Astrocyte of the spinal cord (primary cell): ENCODE measurements at places on chromosomes 6 and 20.
A peak's percentile ranks its signal among the peaks of the same experiment; 100 is the strongest.

DNA sequence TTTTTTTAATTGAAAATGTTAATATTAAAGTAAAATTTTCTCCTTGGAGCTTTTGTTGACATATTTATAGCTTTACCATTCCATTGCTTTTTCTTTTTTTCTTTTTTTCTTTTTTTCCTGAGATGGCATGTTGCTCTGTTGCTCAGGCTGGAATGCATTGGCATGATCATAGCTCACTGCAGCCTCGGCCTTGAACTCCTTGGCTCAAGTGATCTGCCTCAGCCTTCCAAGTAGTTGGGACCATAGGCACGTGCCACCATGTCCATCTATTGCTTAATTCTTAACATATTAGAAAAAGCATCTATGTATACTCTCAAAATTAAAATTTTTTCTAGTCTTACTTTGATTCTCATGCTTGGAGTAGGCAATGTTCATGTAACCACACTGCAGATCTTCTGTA is 43.0 kb downstream of the RALGAPB start:
- DNase-seq = no peak

DNA sequence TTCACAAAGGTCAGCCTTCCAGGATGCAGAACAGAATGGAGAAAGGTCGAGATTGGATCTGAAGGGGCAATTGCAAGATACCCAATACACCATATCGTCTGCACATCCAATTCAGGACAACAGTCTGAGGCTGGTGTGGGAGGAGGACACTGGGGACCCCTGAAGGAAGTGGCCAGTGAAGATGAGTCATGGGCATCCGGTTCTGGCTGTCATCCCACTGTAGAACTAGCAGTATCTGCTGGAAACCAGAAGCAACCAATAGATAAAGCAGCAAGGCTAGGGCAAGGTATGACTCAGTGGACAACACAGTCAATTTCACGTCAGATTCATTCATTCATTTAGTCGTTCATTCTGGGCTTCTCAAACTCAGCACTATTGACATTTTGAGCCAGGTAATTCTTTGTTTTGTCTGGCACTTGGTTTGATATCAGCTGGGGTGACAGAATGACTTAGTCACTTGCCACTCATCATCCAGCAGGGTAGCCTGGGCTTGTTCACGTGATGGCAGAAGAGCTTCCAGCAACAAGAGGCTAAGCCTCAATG is 30.3 kb upstream of the SHLD1 start:
- peak; percentile 30 for DNase-seq

DNA sequence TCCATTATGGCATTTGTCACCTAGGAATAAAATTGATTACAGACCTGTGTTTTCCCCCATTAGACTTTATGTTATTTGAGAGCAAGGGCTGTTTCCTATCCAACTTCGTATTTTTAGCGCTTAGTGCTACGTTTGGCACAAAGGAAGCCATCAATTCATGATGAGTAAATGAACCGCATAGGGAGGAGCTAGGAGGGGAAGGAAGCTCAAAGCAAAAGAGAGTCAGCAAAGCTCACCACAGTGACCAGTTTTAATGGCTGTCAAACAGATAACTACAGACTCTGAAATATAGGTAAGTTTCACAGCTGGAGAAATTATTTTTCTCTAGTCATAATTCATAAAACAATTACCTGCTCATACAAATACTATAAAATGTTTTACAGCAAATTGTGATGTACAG is 6.9 kb upstream of the SAMD3 start:
- DNase-seq = no peak

DNA sequence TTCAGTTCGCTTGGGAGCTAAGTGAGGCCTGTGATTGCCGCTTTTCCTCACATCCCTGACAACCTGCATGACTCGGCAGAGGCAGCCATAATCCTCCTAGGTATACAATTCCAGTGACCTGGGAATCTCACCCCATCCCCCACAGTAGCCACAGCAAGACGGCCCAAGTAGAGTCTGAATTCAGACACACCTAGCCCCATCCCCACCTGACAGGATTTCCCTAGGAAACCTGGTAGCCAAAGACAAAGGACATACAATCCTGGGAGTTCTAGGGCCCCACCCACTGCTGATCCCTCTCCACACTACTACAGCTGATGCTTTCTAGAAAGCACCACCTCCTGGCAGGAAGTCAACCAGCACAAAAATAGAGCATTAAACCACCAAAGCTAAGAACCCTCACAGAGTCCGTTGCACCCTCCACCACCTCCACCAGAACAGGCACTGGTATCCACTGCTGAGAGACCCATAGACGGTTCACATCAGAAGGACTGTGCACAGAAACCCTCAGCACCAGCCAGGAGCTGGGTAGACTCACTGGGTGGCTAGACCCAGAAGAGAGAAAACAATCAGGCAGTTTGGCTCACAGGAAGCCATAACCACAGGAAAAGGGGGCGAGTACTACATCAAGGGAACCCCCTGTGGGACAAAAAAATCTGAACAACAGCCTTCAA is 17.9 kb upstream of the RUNX2 start:
- DNase-seq = no peak

DNA sequence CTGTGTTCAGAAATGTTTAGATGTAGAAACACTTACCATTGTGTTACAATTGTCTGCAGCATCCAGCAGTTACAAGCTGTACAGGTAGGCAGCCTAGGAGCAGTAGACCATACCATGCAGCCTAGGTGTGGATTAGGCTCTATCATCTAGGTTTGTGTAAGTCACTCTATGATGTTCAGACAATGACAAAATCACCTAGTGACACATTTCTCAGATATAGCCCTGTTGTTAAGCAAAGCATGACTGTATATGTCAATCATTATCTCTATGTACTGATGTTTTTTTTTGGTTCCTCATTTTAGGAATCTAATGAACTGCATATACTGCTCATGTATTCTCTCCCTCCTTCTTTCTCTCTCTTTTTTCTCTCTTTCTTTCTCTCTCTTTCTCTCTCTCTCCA is 22.2 kb downstream of the CST8 start:
- no peak for DNase-seq

DNA sequence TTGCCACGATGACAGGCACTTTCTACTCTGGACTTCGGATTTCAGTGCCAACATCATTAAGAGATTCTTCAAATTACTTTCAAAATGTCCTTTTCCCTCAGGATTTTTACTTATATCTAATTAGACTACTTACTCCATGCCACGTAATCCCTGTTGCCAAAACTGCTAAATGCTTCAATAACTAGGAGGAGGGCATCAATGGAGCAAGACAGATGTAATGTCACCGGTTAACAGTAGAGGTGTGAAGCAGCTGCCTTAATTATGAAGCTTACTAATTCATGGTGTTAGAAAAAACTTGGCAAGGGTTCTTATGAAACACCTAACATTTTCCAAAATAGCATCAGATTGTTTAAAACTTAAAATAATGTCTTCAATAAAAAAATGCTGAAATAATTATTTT is 111.2 kb upstream of the SIM1 start:
- DNase-seq = no peak

DNA sequence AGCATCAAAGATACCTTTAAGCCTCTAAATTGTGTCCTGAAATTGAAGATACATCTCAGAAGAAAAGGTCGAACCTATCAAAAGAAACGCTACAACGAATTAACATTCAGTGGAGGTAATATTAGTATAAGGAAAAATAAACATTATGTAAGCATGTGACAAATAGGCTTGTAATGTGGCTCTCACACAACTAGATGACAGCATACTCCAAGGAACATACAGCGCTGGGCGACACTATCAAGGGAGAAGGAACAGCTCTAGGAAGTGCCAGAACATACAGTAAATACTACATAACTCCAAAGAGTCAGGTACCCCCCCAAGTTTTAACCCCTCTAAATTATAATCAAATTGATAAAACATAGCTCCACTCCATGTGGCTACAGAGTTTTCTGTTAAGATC is 103.5 kb downstream of the LAMP5 start:
- peak; percentile 27 for DNase-seq

- DNase-seq = no peak
Observed at GRCh38 chr20:8227293-8227692, 95.2 kb downstream of the PLCB1 start.

- peak; percentile 40 for DNase-seq
Observed at GRCh38 chr20:14712302-14712739, 374.9 kb upstream of the FLRT3 start.

- no peak for DNase-seq
Observed at GRCh38 chr6:143843677-143843999, 500 bp downstream of the LTV1 start.

DNA sequence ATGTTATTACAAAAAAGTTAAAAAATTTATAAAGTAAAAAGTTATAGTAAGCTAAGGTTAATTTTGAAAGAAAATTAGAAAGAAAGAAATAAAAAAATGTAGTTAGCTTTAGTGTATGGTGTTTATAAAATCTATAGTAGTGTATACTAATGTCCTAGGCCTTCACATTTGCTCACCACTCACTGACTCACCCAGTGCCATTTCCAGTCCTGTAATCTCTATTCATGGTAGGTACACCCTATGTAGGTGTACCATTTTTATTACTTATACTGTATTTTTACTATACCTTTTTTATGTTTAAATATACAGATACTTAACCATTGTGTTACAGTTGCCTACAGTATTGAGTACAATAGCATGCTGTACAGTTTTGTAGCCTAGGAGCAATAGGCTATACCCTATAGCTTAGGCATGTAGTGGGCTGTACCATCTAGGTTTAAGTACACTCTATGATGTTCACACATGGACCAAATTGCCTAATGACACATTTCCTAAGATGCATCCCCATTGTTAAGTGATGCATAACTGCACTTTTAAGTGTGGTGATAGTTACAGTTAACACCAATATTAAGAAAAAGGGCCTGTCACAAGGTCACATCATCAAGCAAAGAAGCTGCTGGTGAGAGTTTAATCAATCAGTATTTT is 8.0 kb downstream of the CD2AP start:
- DNase-seq = no peak

GRCh38 chr20:53513489-53514298 is 79.9 kb downstream of the ZNF217 start:
- peak; percentile 8 for DNase-seq

DNA sequence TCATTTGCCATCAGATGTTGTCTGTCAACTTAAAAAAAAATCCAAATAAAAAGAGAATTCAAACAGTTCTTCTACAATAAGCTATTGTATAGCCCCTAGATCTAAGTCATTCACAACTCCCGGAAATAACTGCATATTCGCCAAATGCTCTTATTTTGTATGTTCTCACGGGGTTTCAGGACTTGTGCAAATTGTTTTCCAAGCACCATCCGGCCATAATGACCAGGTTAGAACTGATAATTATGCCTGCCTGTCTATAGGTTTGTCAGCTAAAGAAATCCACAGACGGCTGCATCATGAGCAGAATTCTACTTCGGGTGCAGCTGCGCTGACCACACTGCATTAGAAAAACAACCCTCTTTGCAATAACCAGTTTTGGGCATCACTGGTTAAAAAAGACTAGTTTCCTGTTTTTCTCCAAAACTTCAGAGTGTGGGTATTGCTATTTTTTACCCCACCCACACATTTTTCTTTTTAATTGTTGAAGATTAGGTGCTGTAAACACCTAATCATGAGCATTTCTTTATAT is 87.7 kb downstream of the HIVEP2 start:
- no peak for DNase-seq

- DNase-seq = no peak
Observed at GRCh38 chr6:23305325-23305943, 736.1 kb downstream of the HDGFL1 start.

- no peak for DNase-seq
Observed at GRCh38 chr20:45508068-45508886, 7.1 kb downstream of the SPINT3 start.

GRCh38 chr6:166529586-166529985 is 56.9 kb downstream of the RAMACL start:
- DNase-seq = peak; percentile 12

DNA sequence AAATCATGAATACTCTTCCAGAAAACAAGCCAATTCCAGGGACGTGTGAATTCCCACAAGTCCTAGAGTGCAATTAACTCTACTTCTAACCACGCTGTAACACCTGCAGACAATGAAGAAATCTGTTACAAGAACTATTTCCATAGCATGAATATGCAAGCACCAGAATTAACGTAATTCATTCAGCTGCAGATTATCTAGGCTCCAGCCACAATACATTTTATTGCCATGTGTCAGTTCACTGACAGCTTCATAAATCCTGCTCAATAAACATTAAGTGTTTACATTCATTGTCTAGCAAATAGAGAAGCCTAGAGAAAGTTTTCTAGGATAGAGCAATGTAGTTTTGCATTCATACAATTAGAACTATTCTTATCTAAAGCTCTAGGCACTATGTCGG is 1348.5 kb downstream of the GRIK2 start:
- DNase-seq = no peak

DNA sequence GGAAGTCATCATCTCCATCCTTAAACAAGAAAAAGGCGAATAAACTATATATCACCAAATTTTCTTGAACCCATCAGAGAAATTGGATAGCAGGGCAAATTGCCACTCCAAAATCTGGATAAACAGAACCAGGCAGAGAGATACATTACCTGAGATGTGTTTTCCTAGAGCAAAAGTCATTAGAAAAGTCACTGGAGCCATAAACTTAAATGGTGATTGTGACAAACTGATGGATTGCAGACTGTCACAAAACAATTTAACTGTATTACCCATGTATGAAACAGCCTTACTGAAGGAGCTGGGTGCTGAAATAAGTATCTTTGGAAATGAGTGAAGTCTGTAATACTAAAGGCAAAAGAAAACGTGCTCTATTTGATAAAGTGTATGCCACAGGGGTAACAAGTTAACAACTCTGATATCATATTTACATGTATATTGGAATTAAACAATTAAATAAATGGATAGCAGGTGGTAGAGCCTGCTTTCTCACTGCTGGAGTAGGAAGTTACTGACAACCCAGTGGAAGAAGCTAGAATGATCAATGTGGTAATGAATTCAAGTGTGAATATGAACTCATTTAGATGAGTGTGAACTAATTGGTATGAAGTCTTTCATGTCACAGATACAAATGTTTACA is 186.9 kb downstream of the LMBRD1 start:
- DNase-seq = no peak

DNA sequence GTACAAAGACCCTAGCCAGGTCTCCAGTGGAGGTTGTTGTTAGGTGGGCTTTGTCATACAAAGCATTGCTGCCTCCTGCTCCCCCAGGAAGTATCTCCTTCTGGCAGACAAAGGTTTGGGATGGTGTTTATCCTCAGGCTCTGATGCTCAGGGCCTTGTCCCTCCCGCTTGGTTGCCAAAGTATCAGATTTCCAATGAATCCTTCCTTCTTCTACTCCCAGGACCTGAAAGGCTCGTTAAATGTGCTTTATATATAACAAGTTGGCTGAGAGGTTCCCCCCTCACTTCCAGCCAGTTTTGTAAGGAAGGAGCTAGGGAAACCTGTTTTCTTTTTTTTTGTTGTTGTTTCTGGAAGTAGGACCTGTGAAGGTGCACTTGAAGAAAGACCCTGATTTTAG is 14.4 kb downstream of the PTK7 start:
- DNase-seq = no peak
